ENCODE measurements at places on chromosomes 1 and 21.

DNA sequence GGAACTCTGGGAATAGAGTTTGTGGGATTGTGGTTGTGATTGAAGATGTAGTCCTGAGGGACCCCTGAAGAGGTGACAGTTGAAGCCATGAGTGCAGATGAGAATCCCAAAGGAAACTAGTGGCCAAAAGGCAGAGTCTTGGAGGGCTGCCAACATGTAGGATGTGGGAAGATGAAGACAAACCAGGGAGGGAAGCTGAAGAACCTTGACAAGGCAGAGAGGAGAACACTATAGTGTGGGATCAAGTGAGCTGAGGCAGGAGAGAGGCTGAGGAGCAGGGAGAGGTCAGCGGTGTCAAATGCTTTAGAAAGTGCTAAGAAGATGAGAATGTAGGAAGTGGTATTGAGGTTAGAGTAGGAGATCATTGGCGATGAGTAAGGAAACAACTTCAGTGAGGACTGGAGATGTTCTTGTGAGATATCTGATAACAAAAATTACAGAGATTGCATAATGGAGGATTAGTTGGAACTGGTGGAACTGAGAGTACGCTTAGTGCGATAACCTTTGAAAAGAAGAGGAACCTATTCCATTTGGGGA, 88.5 kb upstream of the VCAM1 start:
- DNase-seq: no peak

DNA sequence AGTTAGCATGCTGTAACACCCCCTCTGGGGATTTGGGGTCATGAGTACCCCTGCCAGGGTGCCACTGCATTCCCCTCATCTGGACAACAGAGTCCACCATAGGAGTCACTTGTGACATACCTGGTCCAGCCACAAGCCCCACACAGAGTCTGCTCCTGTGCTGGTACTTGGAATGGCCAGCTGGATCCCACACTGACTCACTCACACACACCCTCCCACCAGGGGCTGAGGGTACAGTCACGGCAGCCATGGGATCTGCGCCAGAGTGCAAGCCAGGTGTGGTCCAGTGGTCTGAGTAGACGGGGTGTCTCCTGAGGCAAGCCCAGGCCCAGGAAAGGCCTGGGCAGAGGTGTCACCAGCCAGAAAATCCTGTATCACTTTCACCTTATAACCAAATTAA, 67.7 kb downstream of the MRPL39 start:
- DNase-seq: no peak

GRCh38 chr21:31316488-31317169, 27.4 kb downstream of the TIAM1 start:
- DNase-seq: no peak

DNA sequence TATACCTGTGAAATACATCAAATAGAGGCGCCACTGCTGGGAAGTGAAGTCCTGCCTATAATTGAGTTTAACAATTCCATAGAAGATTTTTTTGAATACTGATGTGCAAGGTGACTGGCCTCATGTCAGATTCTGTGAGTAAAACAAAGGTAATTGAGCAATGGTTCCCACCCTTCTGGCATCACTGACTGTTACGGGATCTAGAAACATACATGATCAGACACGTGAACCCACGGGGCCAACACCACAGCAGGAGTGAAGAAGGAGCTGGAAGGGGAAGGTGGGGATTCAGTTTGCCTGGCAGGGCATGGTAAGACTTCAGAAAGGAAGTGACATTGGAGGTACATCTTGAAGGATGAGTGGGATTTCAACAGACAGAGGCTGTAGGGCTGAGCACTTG, 270.2 kb downstream of the DISC1 start:
- no peak for DNase-seq

DNA sequence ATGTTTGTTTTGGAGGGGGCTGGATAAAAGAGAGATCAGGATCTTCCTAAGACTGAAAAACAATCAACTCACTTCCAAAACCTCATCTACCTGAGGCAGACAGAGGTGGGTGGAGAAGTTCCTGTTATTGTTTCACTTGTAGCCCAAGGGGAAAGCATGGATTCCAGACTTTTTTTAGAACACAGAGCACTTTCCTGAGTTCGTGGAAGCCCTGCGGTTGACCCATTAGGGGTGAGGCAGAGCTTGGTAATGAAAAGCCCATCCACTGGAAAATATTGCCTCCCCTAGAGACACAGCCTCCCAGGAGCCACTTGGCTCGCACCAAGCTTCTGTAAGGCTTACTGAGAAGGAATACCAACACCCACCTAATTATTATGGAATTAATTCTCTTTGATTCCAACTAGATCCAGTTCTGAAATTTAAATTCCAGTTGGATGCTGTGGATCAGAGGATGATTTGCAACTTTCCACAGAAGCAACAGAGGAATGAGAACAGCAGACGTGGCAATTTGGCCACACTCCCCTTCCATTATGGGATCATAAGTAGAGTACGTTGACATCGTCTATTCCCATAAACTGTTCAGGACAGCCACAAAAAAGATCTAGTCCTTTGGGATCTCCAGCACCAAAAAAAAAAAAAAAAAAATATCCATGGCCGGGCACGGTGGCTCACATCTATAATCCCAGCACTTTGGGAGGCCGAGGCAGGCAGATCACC, 4.1 kb upstream of the PEF1 start:
- no peak for DNase-seq

GRCh38 chr1:229192853-229193252, 78.1 kb upstream of the RAB4A start:
- no peak for DNase-seq

- no peak for DNase-seq
These were observed 101.4 kb downstream of the TSEN15 start for GRCh38 chr1:184152974-184153373.

- DNase-seq: no peak
These were observed 28.5 kb downstream of the MAB21L3 start for GRCh38 chr1:116139592-116140134.

- DNase-seq: no peak
These were observed 3.5 kb downstream of the KRTAP10-9 start for GRCh38 chr21:44630440-44630839.

DNA sequence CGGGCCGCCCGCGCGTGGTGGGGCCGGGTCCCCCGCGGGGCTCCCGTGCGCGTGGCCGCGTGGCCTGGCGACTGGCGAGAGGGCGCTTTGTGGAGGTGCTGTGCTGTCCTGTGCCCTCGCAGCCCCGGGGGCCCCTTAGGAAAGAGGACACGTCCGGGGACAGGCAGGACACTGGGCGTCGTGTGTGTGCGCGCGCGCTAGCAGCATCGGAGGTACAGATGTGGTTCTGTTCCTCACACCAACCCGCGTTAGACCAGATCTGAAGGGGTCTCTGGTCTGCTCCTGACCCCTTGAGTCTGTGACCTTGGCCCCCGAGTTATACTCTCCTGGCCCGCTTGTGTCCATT, 489 bp downstream of the ACTN2 start:
- no peak for DNase-seq

All from stimulated activated CD4-positive, alpha-beta T cell treated with anti-CD3 and anti-CD28 coated beads, Interleukin-12 subunit alpha, Interleukin-12 subunit beta, amount 100 ng/mL, for 48 hours (primary cell).